ENCODE measurements at places on chromosomes 1 and 21.

GRCh38 chr1:191674626-191675179, 483.6 kb upstream of the RGS18 start:
- no peak for DNase-seq

DNA sequence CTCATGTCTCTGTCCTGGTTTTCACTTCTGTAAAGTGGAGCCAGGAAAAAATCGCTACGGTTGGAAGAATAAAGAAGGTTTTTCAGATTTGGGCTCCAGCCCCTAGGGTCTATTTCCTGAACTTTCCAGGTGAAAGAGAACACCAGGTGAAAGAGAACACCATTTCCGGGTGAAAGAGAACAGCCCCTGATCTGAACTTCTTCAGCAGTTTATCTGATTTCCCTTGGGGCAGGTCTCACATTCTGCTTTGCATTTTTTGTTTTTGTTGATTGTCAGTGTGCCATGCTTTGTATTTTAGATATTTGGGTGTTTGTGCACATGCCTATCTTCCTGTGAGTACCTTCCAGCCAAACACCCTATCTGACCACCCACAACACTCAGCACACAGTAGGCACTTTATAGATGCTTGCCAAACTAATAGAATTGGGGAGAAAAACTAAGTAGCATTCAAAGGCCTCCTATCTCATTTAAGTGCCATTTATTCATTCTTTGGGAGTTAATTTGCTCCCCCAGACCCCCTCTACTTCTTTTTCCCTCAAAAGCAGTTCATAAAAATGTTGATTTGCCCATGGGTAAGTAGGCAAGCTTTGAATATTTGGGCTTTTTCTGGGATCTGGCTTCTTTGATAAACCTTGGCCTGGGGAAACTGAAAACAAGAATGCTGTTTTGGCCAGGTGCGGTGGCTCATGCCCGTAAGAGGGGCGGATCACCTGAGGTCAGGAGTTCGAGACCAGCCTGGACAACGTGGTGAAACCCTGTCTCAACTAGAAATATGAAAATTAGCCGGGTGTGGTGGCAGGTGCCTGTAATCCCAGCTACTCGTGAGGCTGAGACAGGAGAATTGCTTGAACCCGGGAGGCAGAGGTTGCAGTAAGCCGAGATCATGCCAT, 2.2 kb downstream of the NAV1 start:
- no peak for DNase-seq

GRCh38 chr1:46622344-46622743, 5.7 kb upstream of the MOB3C start:
- no peak for DNase-seq

GRCh38 chr1:32741413-32742198, 39.0 kb upstream of the SYNC start:
- no peak for DNase-seq

DNA sequence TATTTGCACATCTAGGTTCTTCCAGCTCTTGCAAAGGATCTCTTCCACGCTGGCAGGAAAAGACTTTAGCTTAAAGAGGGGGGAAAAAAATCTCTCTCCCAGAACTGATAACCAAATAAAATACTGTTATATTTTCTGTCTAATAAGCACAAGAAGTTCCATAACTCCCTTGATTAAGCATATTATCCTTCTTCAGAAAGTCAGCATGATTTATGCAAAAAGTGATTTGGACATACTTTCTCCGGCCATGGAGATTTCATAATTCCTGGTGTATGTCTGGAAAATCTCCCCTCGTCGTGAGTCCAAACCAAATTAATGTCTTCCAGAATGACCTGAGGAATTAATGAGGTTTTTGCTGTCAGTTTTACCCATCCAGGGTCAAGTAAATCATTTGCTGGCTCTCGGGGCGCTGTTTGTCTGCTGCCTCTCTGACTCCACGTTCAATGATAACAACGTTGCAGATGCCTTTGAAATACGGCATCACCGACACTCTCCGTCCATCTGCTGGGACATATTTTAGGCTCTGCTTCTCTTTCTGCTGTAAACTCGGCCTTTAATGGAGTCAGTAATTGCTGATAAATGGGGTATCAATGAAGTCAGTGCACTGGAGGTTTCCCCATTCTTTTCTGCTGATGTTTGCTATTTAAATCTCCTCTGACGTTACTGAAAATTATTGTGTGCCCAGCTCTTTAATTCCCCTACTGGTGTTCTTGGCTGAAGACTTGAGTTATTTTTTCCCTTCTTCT, 112.9 kb downstream of the HLX start:
- DNase-seq = no peak
